Mesenchymal stem cell (in vitro differentiated cells and primary cell): ENCODE measurements at places on chromosomes 16 and 17.

GRCh38 chr17:36629252-36629847 is 28.0 kb downstream of the MRM1 start:
- DNase-seq, result peak; percentile 71

DNA sequence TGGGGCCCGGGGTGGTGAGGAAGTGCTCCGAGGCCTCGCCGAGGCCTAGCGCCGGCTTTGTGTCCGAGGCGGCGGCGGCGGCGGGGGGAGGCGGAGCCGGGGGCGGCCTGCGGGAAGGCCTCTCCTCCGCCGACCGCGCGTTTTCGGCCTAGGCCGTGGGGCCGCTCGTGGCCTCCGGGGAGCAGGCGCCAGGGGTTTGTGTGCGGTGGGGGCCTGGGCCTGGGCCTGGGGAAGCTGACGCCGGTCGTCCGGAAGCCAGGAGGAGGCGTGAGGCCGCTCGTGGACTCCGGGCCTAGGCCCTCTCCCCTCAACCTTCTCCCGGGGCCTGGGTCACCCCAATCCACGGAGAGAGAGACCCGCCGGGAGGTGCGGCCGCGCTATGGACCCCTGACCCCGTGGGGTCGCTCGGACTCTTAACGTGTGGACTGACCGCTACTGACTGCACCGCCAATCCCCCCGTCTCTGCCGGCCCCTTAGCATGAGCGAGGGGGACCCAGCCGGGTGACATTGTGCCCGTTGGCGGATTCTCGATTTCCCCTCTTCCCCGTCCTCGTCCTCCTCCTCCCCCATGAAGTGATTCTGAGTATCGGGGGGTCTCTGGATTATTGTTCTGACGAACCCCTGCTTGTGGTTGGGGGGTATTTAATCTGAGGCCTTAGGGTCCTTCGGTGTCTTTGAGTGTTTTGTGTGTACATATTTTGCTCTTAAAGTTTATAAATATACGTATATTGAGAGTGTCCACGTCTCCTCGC is 660 bp downstream of the RBBP6 start:
- DNase-seq, result no peak

- no peak for DNase-seq
Measured at GRCh38 chr17:38746004-38746848, 1.9 kb downstream of the PCGF2 start.

DNA sequence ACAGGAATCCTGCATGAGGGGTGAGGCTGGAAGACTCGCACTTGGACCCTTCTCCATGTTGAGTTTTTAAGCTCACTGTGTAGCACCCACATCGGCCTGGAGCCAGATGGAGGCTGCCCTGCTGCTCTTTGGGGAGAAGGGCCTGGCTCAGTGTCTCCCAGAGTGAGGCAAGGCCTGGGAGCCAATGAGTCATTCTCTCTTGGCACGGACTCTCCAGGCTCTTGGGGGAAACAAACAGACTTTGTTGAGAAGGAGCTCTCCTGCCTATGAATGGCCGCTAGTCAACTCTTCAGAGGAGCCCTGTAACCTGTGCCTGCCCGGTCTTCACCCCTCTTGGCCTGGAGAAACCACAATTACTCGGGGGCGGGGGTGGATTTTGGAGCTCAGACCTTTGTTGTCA is 50.8 kb upstream of the MAF start:
- peak; percentile 71 for DNase-seq

DNA sequence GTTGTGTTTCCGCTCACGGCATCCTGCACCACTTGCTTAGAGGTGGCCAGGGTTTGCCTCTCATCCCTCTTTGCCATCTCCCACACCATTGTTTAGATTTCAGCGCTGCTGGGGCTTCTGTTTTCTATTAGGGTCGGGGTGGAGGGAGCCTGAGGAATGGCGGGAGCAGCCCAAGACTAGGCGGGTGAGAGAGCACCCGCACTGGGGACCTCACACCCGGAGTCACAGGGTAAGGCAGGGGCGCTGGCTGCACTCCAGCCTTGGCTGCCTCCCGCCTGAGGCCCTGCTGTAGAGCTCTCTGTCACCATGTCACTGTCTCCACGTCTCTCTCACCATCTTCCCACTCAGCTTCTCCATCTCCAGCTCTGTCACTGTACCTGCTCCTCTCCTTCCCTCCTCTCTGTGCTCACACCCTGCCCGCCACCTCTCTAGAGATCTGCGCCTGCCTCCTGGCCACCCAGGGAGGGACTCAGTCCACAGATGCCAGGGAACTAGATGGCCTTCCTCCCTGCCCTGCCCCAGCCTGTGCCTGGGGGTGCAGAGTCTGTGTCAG is 32.8 kb upstream of the ABCC3 start:
- no peak for DNase-seq

DNA sequence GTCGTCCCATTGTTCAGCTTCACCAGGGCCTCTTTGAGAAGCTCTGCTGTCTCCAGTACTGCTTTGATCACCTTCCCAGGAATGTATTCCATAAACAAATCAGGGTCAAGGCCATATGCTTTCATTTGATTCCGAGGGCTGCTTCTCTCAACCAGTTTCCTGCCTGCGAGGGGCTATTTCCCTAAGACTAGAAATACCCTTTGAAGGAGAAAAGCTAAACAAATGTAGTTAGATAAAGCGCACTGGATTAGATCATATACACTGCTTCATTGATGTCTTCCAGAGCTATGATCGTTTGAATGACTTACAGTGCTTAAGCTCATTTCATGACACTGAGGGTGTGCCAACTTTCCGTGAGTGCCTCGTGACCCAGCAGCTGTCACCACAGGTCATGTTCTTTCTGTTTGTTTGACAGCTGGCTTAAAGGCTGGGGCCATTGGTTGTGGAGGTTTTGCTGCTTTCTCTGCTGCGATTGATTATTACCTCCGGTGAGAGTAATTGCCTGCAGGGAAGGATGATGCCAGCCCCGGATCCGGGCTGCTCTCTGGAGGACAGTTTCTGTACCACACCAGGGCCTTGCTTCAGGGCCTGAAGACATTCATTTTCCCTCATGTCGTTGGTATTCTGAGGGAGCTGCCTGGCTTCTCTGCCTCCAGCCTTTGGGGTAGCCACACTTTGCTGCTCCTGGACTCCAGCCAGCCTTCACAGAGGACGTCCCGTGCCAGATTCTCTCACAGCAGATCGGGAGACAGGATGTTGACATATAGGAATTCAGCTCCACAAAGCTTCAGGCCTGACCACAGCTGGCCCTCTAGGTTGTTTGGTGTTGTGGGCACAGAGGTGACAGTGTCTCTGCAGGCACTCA is 3.9 kb downstream of the TIMM22 start:
- peak; percentile 88 for DNase-seq

DNA sequence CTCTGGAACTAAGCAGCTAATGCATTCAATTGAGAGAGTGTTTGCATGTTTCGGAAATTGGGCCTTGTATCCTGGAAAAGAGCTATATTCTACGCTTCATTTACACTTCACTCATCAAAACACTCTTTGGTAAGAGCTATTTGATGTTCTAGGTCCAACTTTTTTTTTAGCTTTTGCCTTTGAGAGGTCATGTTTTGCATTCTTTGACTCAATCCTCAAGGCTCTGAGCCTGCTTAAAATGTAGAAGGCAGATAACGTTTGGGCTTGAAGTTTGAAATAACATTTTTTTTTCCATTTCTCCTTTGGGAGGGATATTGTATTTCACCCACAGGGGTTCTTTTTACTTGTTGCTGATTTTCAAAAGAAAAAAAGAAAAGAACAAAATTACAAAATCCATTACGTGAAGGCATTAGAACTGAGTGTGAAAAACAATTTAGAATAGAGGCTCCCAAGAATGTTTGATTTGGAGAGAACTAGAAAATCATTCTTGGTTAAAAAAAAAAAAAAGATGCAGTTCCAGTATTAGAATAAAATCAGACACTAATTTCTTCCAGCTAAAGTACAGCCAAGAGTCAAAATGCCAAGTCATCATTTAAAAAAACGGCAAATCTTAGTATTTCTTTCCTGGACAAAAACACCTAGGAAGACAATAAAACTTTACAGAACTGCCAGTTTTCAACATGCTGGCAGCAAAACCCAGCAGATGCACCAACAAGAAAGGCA is 268.5 kb downstream of the GRIN2A start:
- no peak for DNase-seq

DNA sequence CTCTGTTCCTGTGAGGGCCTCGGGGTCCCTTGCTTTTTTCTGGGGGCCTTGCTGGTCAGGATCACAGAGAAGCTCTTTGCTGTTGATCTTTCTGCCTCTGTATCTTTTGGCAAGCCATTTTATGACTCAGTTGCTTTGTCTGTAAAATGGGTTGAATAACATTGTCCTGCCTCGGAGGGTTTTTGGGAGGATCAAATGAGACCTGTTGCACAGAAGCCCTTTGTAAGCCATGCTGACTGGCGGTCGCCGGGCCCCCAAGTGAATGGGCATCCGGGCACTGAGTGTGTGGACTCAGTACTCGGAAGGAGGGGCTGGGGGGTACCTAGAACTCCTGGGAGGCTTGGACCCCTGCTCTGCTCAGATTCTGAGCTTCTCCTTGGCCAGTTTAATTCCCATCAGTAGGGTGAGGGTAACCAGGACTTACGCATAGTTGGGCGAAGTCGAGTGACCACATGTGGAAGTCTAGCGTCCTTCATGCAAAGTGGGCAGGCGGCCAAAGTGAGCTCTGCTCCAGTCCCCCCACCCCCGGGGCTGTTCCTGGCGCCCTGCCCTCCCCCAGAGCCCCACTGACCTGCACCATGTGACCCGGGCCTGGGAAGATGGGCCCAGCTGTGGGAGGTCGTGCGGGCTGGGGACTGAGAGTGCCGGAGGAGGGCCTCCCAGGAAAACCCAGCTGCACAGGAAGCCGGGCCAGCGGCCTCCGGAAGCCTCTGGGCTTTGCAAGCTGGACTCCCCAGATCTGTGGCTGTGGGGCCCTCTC is 284.0 kb downstream of the SEC14L1 start:
- peak; percentile 99 for DNase-seq

GRCh38 chr17:3976675-3977171 is 12.5 kb upstream of the ATP2A3 start:
- no peak for DNase-seq

- DNase-seq, result peak; percentile 66
Measured at GRCh38 chr17:7634384-7634783, 4.4 kb downstream of the SHBG start.

GRCh38 chr17:17685775-17686291 is 4.6 kb downstream of the RAI1 start:
- peak; percentile 95 for DNase-seq

DNA sequence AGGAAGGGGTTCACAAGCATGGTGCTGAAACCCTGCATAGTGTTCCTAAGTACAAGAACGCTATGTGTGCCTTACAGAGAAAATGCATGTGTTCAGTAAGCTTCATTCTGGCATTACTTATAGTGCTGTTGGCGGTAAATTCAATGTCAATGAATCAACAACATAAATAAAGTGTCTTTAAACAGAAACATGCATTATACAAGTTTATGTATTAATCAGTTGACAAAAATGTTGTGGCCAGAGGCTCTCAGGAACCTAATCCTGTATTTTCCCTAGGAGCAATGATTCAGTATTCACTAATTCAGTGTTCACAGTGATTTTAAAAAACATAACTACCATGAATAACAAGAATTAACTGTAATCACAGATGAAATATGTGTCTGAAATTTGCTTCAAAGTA is 47.1 kb upstream of the MYOCD start:
- DNase-seq, result peak; percentile 72

DNA sequence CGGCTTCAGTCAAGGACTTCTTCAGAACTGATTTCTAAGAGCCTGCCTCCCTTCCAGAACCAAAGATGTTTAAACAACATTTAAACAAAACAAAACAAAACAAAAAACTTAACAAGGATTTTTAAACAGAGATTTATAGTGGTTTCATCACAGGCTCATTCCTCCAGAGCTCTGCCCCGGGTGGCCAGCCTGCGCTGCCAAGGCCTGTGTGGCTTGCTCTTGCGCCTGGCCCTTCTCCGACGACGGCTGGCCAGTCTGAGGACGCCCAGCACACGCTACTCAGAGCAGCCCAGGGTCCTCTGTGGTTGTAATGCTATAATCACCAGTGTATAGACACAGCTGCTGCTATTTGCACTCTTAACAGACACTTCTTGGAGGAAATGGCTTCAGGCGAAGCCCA is 307.2 kb upstream of the MYOCD start:
- DNase-seq, result peak; percentile 37

DNA sequence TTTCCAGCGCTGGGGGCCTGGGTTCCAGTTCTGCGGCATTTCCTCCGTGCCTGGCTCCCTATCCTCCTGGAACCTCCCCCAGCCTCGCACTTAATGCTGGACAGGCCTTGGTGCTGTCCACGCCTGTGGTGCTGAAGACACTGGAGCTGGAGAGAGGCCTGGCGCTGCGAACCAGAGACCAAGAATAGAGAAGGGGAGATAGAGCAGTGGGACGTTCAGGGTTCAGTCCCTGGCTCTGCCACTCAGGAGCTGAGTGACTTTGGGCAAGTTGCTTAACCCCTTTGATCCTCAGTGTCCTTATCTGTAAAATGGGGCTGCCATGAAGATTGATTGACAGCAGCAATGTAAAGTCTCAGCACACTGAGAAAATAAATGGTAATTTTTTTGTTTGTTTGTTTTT is 11.9 kb downstream of the SBK1 start:
- DNase-seq, result peak; percentile 48

DNA sequence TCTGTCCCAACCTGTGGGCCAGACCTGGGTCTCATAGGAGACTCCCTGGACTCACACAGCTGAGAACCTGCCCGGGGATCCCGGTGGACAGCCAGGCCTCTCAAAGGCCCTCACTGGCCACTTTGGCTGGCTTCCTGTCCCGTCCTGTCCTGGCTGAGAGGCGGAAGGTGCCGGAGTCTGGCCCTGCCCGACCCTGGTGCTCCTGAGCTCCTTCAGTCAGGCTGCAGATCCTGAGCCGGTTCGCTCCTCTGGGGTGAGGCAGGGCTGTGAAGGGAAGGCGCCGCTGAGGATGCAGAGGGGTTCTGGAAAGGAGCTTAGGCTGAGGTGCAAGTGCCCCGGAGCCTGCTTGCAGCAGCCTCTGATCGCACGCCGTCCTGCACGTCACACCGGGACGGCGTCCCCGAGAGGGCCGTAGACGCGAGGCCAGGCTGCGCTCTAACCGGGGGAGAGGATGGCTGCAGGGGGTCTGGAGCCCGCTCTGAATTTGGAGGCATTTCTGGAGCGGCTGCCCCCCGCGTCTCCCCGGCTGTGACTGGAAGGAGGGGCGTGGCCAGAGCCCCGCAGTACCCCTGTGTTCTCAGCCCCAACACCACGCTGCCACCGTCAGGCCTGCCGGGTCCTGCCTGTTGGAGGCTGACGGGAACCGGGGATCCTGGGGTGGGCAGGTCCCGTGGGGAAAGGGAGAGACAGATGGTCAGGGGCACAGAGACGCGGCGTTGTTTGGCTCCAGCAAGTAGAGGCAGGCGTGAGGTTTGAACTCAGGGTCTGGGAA is 4.1 kb downstream of the HGS start:
- no peak for DNase-seq
